ENCODE measurements at places on chromosomes 7 and 10.
A peak's percentile ranks its signal among the peaks of the same experiment; 100 is the strongest.

- no peak for DNase-seq
Observed at GRCh38 chr10:84114088-84114667, 25.1 kb upstream of the GHITM start.

DNA sequence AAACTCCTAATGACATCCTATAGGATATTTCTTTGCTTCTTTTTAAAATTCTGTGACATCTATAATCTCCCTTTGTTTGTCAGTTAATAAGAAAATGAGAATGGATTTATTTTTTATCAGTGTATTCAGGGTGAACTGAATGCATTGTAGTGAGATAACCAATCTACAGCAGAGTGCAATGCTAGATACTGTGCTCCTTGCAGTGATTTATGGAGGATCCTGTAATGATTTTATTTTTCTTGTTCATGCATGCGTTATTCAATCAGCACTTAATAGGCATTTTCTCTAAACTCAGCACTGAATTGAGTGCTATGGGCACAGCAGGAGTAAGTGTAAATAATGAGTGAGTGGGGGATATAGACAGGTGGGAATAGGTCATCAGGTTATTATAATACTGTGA, 253.9 kb downstream of the CDK14 start:
- DNase-seq, result no peak

GRCh38 chr7:11208883-11209465, 235.3 kb downstream of the PHF14 start:
- no peak for DNase-seq

- no peak for DNase-seq
Observed at GRCh38 chr7:45036317-45036716, 36.3 kb downstream of the CCM2 start.

- DNase-seq, result no peak
Observed at GRCh38 chr10:69453795-69454194, 2.5 kb downstream of the TSPAN15 start.

DNA sequence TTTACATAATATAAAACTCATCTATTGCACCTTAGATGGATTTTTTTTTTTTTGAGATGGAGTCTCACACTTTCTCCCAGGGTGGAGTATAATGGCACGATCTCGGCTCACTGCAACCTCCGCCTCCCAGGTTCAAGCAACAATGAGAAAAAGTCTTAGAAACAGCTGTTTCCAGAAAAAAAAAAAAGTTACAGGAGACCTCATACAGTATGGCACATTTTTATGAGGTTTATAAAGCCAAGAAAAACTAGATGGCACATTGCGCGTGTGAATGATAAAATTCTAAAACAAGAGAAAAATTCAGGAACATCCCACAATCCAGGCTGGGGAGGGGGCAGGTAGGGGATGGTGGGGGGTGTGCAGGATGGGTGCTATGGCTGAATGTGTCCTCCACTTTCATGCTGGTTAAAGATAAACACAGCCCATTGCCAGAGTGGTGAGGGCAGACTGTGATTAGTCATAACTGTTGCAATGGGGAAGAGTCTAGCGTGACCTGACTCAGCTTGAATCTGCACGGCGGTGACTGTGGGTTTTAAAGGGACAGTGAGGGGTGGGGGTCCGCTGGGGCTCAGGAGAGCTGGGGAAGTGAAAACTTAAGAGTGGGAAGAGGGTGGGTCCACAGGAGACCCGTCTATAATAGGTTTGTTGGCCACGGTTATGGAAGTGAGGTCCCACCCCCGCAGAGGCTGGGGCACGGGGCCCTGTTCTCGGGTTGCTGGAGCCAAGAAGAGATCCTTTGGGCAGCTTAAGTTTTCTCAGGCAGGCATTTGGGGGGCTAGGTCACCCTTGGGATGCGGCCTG, 11.9 kb upstream of the LRRC27 start:
- DNase-seq, result peak; percentile 34

DNA sequence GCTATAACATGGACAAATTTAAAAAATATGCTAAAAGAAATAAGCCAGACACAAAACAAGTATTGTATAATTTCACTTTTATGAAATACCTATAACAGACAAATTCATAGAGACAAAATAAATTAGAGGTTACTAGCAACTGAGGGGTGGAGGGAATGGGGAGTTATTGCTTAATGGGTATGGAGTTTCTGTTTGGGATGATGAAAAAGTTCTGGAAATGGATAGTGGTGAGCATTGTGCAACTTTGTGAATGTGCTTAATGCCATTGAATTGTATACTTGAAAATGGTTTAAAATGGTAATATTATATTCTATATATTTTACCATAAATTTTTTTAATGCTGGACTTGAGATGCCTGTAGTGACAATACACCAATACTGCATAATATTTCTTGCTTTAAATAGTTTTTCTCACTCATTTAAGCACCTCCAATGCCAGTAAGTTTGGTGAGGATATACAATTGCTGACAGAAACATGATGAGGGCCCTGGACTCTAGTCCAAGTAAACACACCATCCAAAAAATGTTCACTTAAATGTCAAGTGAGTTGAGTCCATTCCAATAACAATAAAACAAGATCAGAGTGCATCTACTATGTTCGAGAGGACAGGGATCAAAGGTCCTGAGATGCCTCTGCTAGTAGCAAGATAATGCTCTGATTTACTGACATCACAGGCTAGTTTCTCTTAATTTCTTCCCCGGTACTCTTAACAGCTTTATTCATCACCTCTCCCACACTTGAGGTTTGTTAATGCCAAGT, 71.9 kb downstream of the NT5C2 start:
- no peak for DNase-seq

- DNase-seq, result no peak
Observed at GRCh38 chr10:4434516-4435071, 391.4 kb upstream of the AKR1E2 start.

- no peak for DNase-seq
Observed at GRCh38 chr7:133910761-133911160, 216.4 kb upstream of the LRGUK start.

DNA sequence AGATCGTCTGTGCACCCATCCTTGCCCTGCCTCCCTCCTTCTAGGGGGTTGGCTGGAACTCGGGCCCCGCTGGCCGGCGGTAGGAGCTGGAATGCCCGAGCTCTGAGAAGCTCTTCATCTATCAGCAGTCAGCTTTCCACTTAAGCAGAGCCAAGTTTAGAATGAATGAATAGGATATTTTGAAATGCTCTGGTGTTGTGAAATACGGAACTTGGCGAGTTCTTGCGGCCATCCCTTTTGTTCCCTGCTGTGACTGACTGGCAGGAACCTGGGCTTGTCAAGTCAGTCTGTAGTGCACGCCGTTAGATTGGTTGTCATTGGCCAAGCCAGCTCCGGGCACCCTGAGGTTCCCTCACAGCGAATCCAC, 33.3 kb downstream of the FOXK1 start:
- DNase-seq, result no peak

DNA sequence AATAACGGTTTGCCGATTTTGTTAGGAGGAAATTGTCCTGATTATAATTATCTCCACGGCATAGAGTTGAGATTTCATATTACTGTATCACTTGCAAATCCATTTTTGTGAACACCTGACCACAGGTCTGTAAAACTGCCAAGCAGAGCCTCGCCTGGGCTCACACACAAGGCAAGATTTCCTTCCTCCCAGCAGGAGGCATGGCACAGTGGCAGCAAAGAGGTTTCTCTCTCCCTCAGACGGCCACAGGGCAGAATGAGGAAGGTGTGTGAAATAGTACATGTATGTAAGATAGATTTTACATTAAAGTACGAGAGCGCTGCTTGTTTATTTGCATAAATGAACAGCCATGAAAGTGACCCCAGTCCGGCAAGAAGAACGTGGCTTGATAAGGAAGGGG, 130.1 kb downstream of the CELF2 start:
- DNase-seq, result no peak

DNA sequence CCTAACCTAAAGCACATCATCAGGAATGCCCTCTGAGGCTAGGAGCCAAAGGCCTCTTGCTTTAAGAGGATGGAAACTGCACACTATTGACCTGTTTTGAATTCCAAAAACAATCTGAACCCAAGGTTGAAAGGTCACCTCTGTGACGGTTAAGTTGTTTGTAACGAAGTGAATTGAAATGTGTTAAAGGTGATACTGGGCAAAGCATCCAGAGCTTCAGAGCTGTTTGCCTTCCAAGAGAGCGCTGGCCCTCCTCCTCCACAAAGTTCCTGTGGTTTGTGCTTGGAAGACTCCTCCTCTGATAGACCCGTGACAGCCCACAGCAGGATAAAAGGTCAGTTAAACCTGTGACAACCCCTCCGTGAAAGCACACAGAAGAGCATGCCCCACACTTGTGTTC, 133.7 kb upstream of the CTTNBP2 start:
- DNase-seq, result no peak

- no peak for DNase-seq
Observed at GRCh38 chr7:44277391-44277790, 48.0 kb downstream of the CAMK2B start.

- no peak for DNase-seq
Observed at GRCh38 chr10:13928451-13928850, 341.7 kb downstream of the PRPF18 start.

GRCh38 chr7:73971704-73972341, 56.1 kb upstream of the ELN start:
- DNase-seq, result no peak

DNA sequence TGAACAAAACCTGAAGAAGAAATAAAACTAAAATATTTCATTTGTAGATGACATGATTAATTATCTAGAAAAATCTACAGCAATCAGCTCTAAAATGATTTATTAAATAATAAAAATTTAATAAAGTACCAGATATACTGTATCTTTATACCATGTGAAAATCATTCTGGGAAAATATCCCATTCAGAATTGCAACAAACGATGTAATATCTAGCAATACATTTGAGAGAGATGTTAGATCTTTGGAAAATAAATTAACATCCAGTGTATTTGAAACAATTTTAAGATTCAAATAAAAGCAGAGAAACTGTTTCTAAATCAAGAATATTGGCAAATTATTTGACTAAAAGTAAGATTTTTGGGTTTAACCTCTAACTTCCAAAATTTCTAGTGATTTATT, 62.2 kb downstream of the ZEB1 start:
- DNase-seq, result no peak

- DNase-seq, result no peak
Observed at GRCh38 chr10:71782917-71783490, 9.7 kb upstream of the VSIR start.

GRCh38 chr10:57706576-57707299, 561.0 kb downstream of the IPMK start:
- no peak for DNase-seq

DNA sequence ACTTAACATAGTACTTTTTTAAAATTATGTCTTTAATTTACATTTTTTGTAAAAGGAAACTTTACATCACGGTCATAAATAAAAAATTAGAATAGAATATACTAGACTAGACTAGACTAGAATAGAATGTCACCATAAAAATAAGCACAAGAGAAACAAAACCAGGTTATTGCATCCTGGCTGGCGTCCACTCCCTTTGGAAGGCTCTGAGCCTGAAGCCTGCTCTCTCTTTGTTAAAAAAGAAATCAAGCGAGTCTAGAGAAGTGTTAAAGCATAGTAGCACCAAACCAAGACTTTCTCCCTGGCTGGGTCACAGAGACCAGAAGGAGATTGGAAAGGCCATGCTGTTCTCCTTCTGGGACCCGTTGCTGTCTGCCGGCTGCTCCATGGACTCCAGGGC, 104.6 kb downstream of the C10orf105 start:
- DNase-seq, result no peak

GRCh38 chr10:108521827-108522492, 1357.5 kb upstream of the SORCS1 start:
- no peak for DNase-seq

Data from SJCRH30 (cell line).